ENCODE measurements at places on chromosomes 7 and 10.

- DNase-seq: no peak
Measured at GRCh38 chr10:2980791-2981360, 86.5 kb upstream of the PFKP start.

GRCh38 chr7:48337012-48337621 is 165.9 kb downstream of the ABCA13 start:
- no peak for DNase-seq

GRCh38 chr10:92813979-92814378 is 34.3 kb upstream of the EXOC6 start:
- no peak for DNase-seq

DNA sequence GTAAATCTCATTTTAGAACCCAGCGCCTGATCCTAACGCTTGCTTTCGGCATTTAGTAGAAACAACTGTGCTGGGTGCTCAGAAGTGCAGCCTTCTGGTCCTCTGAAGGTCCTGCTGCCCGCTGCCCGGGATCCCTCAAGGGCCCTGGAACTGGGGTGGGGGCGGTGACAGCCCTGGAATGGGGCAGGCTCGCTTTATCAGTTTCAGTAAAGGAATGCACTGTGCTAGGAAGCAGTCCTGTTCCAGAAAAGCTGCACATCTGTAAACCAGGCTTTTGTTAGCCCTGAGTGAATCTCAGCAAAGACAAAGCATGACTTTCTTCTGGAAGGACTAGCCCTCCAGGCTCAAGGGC is 254.6 kb downstream of the TNS3 start:
- DNase-seq: no peak

GRCh38 chr7:134632937-134633540 is 13.6 kb upstream of the BPGM start:
- DNase-seq: no peak

DNA sequence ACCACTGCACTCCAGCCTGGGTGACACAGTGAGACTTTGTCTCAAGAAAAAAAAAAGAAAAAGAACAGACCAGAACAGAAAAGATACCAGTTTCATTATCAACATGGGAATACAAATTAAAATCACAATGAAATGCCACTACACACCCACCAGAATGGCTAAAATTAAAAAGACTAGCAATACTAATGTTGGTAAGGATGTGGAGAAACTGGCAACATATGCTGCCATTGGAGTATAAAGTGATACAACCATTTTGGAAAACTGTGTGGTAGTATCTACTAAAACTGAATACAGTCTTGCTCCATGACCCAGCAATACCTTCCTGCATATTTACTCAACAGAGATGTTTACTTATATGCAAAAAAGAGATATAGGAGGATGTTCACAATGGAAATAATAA is 2.9 kb upstream of the RRP12 start:
- DNase-seq: no peak

DNA sequence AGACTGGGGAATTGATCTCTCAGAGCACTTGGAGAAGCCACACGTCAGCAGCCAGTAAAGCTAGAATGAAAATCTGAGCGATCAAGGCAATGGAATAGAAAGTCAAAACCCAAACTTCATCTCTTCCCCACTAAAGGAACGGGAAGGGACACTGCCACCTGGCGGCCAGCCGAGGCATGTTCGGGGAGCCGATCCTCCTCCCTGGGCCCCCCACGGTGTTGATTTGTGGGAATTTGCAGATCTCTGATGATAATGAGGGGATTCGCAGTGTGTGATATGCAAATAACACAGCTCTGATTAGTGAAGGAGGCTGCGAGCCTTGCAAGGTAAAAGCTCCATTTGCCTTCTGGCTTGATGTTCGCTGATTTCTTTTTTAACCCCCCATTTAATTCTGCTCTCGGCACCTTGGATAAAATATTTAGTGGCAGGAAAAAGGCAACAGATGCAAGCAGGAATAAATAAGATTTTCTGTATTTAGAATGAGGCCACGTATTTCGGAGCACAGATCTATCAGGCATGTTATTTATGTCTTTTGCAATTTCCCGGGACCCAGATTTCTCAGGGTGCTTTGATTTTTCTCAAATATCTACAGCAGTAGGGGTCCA is 258.6 kb downstream of the PAXIP1 start:
- no peak for DNase-seq

GRCh38 chr7:112869111-112869774 is 79.0 kb upstream of the TMEM168 start:
- no peak for DNase-seq

GRCh38 chr7:94782777-94783176 is 124.6 kb upstream of the PPP1R9A start:
- no peak for DNase-seq

DNA sequence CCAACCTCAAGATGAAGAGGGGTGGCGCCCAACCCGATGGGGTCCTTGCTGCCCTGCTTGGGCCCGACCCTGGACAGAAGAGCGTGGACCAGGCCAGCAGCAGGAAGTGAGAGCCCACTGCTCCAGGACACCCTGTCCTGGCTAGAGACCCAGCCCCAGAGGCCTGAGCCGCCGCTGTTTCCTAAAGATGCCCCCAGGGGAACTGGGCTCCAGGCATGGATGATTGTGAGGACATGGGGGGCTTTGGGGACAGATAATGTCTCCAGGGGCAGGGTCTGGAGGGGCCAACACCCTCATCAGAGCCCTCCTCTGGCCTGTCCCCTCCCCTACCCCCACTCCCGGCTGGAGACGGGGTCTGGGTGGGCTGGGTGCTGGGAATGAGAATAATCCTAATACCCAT is 71.7 kb downstream of the MYL10 start:
- no peak for DNase-seq

DNA sequence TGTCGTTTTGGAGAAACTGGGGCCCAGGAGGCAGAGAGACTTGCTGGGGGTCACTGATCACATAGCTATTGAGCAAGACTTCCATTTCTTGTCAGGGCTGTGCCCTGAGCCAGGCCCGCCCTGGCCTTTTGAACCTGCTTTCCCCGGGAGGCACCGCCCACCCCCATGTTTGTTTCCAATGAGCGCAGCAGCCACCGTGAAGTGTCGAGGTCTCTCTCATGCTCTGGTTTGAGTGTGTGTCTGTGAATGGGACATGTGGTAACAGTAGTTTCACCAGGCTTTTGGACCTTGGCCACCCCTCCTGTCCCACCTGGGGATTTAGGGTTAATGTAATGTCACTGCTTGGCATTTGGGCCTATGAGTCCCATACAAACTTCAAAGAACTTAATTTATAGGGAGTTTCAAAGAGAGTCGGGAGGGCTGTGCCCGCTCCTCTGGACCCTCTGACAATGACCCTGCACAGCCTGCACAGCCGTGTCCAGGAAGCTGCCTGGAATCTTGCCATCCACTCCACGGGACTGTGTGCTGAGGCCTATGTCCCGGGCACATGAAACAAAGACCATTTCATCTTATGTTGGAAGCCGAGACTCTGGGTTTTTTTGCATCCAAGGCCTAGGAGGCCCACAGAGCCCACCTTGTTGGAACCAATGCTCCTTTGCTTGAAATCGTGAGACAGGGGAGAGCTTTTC is 6.3 kb downstream of the PRF1 start:
- no peak for DNase-seq

DNA sequence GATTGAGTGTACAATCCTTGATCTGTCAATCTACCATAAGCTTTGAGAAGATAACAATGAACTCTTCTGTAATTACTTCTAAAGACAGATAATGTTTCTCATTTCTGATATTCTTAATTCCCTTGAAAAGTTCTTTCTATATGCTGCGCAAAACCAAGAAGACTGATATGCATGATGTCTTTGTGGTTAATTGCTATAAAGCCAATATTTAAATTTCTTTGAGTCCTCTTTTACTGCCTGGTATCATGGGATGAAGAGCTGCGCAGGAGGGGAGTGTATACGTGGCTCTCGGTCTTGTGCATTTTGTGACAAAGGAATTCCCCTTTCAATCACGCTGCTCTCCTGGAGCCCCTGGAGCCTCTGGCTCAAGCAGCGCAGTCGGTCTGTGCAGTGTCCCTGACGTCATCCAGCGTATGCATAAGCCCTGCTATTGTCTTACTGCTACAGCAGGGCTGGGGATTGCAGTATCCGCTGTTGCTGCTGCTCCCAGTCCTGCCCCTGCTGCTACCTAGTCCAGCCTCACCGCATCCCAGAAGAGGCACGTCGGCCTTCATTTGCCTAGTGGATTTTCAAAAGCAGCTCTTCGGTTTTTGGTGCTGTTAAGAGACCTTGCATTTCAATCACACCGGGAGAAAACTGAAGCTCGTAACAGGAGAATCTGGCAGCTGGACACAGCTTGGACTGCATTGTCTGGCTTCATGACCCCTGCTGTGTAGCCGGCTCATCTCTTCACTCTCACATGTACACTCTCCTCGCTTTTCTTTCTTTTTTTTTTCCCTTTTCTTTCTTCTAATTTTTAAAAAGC is 66.7 kb downstream of the ST7 start:
- no peak for DNase-seq

DNA sequence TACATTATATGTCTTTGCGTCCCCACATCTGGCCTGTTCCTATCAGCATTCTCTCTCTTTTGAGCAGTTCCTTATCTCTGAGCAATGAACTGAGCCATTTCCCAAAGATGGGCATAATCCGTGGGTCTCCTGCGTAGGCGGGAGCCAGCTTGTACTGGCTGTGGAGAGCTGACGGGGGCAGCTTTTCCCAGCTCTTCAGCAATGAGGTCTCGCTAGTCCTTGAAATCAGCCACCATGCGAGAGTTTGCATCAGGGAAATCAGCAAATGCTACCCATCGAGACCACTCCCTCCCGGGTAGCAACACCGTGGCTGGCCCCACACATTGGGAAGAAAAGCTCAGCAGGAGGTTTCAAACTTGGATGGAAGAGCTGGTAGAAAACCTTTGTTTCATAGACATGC is 51.9 kb upstream of the FAM180A start:
- no peak for DNase-seq

DNA sequence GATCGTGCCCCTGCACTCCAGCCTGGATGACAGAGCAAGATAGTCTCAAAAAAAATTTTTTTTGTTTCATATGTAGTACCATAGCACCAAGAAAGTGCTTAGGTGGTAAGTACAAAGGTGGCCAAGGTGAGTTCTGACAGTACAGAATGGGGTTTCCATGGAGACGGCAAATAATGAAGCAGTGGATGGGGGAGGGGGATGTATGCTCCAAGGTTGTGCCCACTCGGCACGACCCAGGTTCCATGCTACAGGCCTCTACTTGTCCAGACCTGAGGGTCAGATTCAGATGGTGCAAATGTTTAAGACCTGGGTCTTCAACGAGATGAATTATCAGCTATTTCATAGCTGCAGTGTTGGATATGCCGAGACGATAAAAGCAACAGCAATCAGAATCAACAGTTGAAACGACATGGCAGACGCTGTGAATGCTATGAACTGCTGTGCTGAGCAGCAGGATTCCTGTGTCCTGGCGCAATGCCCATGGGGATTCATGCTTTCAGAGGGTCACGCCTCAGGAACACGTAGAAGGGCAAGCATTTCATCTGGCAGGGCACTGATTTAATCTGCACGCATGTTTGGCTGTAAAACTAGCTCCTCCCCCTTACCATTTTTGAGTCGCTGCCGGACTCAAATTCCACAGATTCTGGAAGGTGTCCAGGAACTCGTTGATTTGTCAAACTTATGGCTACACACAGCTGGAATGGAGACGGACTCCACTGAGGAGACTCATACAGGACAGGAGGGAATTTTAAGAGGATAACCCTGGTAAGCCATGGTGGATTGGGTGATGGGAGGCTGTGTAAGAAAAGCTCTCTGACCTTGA is 256.5 kb downstream of the FRMD4A start:
- no peak for DNase-seq

DNA sequence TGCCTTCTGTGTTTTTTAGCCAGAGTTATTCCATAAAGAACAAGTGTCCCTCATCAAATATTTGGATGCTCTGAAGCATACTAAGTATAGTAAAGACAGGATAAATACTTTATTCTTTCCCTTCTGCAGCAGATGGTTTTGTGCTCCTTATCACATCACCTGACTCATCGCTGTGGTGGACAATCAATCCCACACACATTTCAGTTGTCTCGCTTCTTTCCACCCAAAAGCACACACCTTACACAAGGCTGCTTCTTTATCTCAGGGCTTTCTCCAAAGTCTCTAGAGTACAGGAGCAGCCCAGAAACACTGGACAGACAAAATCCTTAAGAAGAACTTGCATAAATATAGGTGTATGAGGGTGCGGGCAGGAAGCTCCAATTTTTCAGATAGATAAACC is 43.4 kb downstream of the IGF2BP3 start:
- DNase-seq: no peak

DNA sequence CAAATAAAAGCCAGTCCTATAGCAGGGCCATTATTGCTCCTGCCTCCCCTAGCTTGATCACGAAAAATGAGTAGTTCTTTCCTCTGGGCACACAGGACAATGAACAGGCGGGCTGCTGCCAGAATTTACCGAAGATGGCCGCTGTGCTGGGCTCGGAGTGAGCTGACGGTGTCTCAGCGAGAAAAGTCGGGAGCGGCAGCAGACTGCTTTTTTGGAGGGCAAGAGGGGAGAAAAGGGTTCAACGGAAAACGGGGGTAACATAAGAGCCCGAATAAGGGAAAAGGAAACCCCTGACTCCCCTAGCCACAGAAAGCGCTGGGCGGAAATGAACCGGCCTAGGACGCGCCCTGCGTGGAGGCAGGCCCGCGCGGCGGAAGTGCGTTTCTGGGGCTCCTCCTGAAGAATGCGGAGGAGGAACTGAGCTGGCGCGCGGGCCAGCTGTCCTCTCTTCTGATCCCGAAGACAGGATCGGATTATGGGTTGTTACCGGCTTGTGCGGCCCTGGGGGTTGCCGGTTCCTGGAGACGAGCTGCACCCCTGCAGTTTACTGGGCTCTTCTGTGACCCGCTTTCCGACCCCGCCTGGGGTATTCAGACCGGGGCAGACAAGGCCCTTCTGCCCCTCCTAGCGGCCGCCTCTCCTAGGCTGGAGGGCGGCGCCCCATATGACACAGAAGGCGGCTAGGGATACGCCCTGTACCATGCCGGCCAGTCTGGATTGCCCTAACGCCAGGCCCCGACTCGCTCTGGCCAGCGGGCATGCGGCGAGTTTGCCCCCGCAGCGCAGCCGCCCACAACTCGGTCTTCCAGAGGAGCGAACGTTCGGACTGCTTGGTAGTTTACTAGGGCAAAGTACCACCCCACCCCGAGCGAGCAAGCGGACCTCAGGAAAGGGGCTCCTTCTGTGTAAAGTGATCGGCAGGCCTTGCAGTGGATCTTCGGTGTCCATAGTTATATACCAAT is 30.1 kb upstream of the KMT2E start:
- DNase-seq: peak; percentile 69

DNA sequence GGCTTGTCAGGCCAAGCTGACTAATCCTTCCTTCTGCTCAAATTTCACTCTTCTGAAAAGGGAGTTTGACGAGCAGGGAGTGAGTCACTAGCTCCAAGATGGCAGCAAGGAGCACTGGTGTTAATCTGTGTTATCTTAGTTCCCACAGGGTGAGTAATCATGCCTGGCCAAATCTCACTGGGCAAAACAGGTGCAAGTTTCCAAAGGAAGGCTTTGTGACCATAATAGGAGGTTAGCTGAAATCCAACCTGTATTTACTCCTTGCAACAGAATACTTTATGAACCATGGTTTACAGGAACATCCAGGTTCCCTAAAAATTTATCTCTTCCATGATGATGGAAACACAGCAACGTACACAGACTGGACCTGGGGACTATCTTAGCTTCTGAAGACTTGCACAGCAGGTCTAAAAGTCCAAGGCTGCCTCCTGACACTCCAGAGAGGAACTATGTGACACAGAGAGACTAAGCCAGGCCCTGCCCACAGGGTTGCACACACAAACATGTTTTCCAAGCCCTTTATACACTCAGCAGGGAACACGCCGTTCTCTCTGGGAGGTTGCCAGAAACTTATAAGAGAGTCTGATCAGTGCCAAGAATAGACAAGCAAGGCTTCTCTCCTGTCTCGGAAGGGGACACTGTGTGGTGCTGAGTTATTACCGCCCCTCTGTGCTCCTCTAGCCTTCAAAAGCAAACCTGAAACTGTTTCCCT is 46.3 kb downstream of the PDK4 start:
- no peak for DNase-seq

GRCh38 chr7:37942934-37943610 is 22.6 kb downstream of the EPDR1 start:
- DNase-seq: no peak
